ENCODE measurements at places on chromosomes 6 and 20. TPM values are rescaled to one million over a fixed set of nuclear protein-coding genes. Genes with fewer than 3 reads are reported as not detected.

GRCh38 chr6:12436224-12436623 lies 146.1 kb downstream of the EDN1 start:
- no peak for DNase-seq

GRCh38 chr20:53623454-53624211 lies 30.0 kb upstream of the ZNF217 start:
- no peak for DNase-seq

- no peak for DNase-seq
Observed at GRCh38 chr6:112235956-112236355, 18.4 kb downstream of the LAMA4 start.

- DNase-seq: no peak
Observed at GRCh38 chr20:31666258-31667042, 28.7 kb downstream of the COX4I2 start.

GRCh38 chr6:94389218-94389617 lies 969.9 kb upstream of the EPHA7 start:
- no peak for DNase-seq

Gene ZBP1
- total RNA-seq: not detected

Data from esophagus muscularis mucosa (tissue), 4 donors.